ENCODE measurements at places on chromosomes 5 and 9.
A peak's percentile ranks its signal among the peaks of the same experiment; 100 is the strongest.

DNA sequence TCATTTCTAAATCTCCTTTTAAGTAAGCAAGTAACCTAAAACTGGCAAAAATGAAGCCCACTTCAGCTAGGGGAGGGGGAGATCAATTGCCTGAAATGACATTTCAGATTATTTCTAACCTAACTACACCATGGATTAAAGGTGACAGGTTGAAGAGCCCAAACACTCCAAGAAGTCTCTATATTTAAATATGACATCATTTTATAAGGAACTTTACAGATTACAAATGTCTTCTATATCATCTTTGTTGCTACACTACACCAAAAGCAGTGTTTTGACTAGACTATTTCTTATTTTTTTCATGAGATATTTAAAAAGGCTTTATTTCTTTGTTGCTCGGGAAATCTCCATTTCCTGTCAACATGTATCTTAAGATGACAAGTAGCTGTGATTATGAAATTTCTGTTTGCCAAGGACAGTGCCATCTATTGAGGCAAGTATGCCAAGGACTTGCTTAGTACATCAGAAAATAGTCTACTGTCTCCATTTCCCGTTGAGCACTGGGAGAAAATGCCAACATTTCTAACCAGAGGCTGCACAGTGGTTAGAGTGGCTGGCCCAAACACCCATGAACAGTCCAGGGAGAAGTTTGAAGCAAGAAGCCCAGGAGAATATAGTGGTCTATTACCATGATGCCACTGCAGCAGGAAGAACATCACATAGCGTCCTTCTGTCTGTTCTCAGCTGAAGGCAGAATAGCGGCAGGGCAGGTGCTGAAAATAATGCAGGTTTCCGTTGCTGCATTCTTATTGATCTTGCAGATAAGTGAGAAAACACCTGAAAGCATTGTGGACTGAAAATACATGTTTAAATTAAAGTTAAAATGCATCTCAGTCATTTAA, 93.4 kb upstream of the ITGA2 start:
- peak; percentile 53 for DNase-seq

- no peak for DNase-seq
Measured at GRCh38 chr5:119274767-119275130, 81.1 kb upstream of the TNFAIP8 start.

- DNase-seq, result peak; percentile 41
Measured at GRCh38 chr5:41270423-41271251, 57.3 kb upstream of the C6 start.

DNA sequence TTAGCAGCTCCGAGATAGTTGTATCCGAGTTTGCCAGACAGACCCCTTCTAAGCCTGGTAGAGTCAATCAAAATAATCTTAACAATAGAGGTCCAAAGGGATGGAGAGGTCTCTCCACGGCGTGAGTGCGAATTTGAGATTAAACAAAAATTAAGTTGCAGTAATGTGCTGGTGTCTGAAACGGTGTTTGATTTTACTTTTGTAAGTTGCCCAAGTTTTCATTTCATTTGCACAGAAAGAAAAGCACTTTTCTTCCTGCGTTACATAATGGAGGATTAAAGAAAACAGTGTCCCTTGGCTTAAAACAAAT, 1.2 kb downstream of the IRX1 start:
- no peak for DNase-seq

GRCh38 chr5:103498800-103499551, 63.6 kb downstream of the NUDT12 start:
- no peak for DNase-seq

- DNase-seq, result no peak
Measured at GRCh38 chr5:159102311-159102934, 2.7 kb upstream of the EBF1 start.

DNA sequence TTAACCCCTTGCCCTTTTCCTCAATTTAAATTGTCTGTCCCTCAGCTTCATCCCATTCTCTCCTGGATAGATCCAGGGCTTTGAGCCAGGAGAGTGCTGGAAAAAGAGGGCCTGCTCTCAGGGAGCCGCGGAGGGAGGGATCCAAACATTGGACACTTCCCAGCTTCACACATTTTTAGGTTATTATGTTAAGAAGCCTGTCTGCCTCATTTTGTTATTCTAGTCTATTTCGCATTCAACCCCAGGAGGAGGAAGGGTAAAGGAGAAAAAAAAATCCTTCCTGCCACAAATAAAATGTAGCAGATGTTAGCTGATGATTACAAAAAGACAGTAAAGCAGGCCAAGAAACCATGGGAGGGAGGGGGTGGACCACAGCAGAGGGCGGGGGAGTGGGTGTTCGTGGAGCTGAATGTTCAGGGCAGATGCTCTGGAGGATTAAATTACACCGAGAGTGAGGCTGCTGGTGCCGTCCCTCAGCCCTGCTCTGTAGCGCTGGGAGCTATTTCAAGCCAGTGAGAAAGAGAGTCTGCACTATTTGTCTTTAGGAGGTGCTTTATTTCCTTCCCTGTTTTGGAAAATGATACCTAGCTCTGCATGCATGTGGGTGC, 60.6 kb upstream of the ZFR start:
- peak; percentile 28 for DNase-seq

- no peak for DNase-seq
Measured at GRCh38 chr9:130829762-130830161, 5.3 kb upstream of the ABL1 start.

DNA sequence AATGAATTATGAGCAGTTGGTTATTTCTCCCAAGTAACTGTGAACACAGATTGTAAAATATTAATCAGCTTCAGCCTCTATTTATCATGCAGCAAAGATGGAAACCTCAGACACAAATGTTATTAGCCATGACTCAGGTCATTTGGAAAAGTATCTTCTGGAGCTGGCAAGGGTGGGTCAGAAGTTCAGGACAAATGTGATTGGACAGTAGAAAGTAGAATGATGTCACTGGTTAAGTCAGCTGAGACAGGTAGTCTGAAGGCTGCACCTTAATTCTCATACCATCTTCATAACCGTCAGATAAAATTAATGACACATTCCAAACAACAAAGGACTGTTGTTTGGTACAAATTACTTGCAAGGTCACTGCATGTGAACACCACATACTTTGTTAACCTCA, 140.2 kb downstream of the EMB start:
- no peak for DNase-seq

- peak; percentile 75 for DNase-seq
Measured at GRCh38 chr9:128275198-128276007, at the start of gene GOLGA2. TSS of gene GOLGA2 (minus strand) at chr9:128276007. CDS start at chr9:128275976, 31 bp downstream.

- DNase-seq, result no peak
Measured at GRCh38 chr5:89769975-89770374, 639.6 kb downstream of the CETN3 start.
